ENCODE measurements at places on chromosomes 11 and 22. TPM values are rescaled to one million over a fixed set of nuclear protein-coding genes. Genes with fewer than 3 reads are reported as not detected.

ART1 gene
- total RNA-seq = not detected

PHLDA2 gene
- 195 TPM for total RNA-seq

- no peak for DNase-seq
Observed at GRCh38 chr11:103581760-103582159, 454.7 kb upstream of the DDI1 start.

- DNase-seq = no peak
Observed at GRCh38 chr11:128862908-128863660, 4.0 kb downstream of the KCNJ1 start.

All from Panc1 (cell line).